ENCODE measurements at places on chromosomes 1 and 21.

- peak; percentile 35 for DNase-seq
Observed at GRCh38 chr1:190179817-190180216, 297.8 kb downstream of the BRINP3 start.

DNA sequence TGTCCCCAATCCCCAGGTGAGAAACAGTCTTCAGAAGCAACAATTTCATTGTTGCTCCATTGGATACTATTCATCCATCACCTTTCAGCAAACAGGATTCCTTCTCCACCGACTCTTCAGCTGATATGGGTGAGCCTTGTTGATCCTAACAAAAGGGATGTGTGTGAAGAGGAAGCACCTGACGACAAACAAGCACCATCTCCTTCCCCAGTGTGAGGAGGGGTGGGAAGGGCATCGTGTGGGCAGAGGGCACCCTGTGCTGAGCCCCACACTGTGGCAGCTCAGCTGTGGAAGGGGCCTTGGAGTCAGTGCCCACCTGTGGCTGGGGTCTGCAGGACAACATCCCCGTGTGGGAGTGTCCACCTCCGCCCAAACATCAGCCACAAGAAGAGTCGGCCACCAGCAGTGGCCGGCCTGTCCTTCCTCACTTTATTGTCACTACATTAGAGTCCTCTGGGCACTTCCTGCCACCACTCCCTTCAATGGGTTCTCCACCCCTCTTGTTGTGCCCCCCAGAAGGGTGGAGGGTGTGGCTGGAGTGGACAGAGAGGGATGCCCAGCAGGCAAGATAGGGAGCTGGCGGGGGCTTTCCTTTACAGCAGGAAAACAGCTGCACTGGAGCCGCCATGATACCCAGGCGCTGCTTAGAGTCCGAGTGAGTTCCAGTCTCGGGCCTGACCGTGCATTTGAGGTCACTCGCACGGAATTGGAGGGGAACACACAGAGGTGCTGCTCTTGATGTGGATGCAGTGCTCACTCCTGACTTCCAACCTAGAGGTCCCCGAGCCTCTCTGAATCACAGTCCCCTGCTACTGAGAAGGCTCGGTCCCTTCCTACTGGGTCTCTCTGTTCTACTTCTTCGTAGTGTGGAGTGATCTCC, 40.9 kb downstream of the VPS26C start:
- no peak for DNase-seq

DNA sequence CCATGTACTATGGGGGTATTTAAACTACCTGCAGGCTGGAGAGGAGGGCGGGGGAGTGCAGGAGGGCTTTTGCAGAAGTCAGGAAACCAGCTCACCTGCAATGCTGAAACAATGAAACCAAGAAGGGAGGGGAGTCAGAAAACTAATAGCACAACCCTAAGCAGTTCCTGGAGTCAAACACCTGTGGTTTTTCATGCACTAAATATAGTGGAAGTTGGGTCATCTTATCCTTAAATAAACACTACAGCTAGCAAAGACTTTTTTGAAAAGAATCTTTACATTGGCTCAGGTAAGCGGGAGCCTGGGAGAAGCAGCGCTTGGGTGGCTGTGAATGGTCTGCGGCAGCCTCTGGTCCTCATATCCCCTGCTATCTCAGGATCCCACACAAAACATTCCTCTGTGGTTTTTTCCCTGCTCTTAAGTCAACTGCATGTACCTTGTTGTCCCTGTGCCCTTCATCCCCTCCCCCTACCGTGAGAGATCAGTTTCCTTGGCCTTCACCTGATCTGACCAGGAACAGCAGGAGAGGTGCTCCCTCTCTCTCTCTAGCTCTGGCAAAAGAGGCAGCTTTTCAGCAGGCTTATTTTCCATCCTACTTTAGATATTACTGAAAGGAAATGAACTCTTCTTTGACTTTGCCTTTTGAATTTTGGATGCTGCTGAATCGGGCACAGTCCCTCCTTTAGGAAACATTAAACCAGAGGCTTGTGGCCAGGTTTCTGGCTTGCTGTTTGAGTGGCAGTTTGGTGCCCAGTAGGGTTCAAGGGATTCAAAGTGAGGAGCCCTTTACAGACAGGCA, 26.6 kb downstream of the TENT5C start:
- no peak for DNase-seq

GRCh38 chr1:212440419-212440818, 7.7 kb downstream of the NENF start:
- no peak for DNase-seq

DNA sequence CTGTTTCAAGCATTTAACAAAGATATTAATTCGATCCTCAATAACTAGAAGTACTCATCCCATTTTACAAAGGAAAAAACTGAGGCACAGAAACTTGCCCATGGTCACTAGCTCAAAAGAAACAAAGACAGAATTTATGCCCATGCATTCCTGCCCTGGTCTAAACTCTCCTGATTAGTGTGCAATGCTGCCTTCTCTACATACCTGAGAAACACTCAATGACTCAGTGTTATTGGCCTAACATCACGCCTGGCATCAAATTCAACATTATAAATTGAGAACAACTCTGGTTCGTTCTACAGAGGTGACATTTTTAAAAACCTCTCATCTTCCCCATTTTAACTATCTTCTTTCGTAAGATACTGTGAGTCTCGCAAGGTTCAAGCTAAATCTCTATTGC, 5.2 kb downstream of the APP start:
- no peak for DNase-seq

DNA sequence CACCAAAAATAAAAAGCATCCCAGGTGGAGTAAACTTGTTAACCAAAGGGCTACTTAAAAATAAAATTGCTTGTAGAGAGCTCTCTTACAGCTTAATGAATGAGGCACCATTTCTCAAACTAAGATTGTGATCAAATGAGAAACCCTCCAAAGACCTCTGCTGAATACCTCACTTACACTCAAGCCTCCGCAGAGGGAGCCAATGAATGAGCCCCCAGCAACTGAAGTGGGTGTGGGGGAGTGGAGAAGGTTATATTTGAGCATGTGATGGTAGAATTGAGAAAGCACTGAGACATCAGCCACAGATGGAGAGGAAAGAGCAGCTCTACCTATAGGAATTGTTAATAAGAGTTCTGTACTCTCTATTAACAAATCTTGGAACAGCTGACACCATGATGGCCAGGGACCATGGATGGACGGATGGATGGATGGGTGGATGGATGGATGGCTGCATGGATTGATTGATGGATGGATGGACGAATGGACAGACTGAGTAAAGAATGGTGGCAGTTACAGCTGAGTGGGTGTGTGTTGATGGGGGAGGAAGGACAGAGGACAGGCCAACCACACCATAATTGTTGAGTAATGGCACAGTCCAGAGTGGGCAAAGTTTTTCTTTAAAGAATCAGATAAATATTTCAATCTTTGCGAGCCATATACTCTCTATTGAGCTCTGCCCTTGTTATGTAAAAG, 20.3 kb upstream of the TIAM1 start:
- no peak for DNase-seq

DNA sequence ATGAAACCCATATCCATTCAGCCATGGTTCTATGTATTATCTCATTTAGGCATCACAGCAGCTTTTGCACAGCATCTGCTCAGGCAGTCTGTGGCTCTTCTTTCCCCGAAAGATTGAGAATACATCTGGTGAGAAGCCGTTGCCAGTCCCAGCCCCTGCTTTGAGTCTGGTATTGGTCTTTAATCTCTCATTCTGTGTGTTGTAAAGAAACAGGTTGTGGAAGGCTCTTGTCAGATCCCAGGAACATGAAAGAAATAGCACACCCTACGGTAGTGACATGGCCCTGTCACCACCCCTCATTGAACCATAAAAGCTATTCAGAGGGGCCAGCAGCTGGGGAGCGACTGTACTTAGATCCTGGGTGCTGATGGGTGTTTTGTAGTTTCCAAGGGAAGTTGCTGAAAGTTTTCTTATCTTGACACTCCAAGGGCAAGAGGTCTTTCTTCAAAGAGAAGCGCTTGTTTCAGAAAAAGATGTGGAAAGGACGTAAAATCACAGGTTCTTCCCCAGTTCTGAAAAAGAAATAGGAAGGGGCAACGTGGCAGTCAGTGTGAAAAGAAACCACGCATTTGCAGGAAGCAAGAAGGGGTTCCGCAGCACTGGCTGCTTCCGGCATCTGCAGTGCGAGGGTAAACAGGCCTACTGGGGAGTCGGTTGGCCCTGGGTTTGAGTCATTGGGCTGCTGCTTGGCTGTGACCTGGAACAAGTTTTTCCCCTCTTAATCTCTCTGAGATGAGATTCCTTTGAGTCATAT, 145.0 kb downstream of the DHRS3 start:
- DNase-seq = no peak

DNA sequence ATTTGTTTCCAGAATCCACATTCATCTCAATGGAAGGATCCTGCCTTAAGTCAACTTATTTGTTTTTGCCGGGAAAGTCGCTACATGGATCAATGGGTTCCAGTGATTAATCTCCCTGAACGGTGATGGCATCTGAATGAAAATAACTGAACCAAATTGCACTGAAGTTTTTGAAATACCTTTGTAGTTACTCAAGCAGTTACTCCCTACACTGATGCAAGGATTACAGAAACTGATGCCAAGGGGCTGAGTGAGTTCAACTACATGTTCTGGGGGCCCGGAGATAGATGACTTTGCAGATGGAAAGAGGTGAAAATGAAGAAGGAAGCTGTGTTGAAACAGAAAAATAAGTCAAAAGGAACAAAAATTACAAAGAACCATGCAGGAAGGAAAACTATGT, 2.6 kb downstream of the GADD45A start:
- peak; percentile 89 for DNase-seq

DNA sequence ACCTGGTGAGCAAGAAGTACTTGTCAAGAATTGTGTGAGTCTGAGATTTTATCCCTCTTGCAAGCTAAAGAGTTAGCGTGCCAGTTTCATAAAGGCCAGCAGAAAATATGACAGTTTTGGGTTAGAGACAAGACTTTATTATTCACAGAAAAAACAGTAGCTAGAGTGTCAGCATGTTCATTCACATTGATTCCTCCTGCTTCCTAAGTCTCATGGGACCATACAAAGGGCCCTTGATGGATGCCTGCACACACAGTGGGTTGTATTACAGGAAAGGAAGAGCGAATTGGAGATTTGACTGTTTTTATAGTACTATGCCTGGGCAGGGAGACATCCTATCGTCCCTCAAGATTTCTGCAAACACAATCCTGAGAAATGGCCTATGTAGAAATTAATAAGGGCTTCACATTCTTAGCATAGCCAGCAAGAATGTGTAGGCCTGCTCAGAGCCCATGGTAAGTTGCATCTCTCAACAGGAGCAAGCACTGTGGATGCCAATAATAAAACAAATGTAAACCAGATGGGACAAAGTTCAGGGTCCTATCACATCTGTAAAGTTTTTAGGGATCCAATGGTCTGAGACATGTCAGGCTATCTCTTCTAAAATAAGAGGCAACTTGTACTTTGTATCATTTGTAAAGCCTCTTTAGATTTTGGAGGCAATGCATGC, 4.0 kb upstream of the ASPM start:
- peak; percentile 53 for DNase-seq

DNA sequence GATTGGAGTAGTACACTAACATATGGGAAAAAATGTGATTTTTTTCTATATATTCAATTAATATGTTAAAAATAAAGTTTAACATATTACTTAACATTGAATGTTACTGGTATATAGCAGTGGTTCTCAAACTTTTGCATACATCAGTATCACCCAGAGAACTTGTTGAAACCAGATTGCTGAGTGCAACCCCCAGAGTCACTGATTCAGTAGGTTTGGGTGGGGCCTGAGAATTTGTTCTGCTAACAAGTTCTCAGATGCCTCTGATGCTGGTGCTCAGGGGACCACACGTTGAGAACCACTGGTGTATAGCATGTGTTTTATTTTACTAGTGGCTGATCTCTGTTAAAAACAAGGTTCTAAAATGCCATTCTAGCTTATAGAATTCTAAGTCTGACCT, 161.9 kb downstream of the HHIPL2 start:
- DNase-seq = no peak

DNA sequence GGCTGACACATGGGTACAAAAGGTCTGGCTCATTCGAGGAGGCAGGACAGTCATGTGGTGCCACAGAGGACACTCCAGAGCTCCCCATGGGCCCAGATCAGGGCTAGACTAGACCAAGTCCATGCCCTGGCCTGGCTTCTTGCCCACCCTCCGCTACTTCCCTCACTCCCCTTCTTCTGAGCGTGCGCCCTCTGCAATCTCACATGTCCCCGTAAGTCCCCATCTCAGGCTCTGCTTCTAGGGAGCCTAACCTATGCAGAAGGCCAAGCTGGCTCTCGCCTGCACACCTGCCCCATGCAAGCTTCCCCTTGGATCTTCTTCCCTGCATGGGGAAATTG, 553.6 kb downstream of the PTPRU start:
- DNase-seq = no peak

GRCh38 chr1:15236746-15237145, 10.3 kb upstream of the FHAD1 start:
- DNase-seq = no peak

DNA sequence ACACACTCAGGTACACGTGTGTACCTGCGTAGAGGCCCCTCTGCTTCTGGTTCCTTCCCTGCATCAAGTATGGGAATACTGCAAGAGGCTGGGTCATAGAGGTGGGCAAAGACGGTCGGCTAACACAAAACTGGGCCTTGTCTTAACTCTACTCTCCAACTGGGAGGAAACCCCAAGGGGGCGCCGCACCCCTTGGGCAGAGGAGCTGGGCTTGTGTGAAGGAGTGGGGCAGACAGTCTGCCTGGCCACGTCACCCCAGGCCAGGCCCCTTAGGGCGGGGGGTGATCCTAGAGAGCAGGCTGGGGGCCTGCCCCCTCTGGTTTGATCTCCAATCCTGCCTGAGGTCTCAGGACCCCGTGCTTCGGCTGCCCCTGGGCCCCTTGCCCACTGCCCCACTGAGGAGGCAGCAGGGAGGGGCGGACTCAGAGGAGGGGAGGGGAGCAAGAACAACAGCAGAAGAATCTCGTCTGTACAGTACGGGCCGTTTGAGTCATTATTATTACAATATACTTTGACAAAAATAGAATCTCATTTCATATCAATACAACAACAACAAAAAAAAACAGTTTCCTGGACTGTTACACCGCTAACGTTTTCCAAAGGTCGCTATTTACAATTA, 34.7 kb downstream of the MEF2D start:
- DNase-seq = peak; percentile 43

DNA sequence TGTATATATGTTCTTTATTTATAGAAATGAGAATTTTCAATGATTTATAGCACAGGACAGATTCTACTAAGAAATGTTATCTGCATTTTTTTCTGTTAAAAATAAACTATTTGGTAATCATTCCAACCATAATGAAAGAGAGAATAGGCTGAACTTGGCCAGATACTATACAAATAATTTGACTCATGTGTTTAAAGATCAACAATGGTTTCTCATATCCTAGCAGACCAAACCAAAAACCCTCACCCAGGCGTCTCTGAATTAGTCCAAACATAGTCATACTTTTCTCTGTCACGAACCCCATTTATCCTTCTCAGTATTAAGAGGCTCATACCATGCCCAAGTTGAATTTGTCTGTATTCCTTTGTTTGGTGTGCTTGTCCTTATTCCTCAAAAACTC, 40.3 kb downstream of the RPE65 start:
- DNase-seq = peak; percentile 2

DNA sequence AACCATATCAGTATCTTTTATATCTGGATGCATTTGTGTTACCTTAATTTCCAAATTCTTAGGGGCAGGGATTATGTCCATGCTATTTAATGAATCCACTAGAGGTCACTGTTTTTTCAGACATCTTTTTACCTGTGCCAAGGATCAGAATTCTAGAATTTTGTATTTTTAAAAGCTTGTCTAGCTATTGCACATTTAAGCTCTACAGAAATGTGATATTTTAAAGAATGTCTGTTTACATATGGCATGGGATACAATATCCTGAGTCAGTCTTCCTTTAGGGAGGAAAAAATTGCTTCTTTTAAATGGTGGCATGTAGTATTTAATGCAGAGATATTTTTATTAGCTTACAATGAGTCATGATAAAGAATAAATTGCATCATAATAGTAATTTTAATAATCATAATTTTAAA, 11.3 kb downstream of the RPAP2 start:
- DNase-seq = peak; percentile 47
